ENCODE measurements at places on chromosomes 5 and 9.

GRCh38 chr9:6034954-6035353 lies 19.5 kb upstream of the RANBP6 start:
- DNase-seq, result no peak

GRCh38 chr9:22170556-22170955 lies 161.5 kb upstream of the CDKN2B start:
- DNase-seq, result no peak

GRCh38 chr9:123069010-123069481 lies 35.6 kb downstream of the GPR21 start:
- no peak for DNase-seq

- DNase-seq, result no peak
Measured at GRCh38 chr5:124941051-124942049, 194.9 kb upstream of the ZNF608 start.

- no peak for DNase-seq
Measured at GRCh38 chr9:70220216-70220615, 38.6 kb upstream of the SMC5 start.

DNA sequence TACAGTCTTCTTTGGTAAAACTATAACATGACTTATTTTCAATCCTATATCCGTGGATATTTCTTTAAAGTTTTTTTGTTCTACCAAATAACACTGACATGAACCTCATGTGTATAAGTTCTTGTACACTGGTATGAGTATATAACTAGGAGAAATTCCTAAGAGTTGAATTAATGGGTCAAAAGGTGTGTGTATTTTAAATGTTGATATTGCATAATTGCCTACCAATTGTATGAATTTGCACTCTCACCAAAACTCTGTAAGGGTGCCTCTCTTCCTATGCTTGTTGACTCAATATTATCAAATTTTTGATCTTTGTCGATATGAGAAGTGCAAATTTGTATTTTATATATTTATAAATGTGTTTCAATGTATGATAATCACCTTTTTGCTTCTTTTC lies 22.9 kb upstream of the CCL21 start:
- DNase-seq, result no peak

- DNase-seq, result no peak
Measured at GRCh38 chr9:136297016-136297691, 6.7 kb downstream of the CCDC187 start.

- no peak for DNase-seq
Measured at GRCh38 chr5:172542651-172543131, 88.4 kb upstream of the SH3PXD2B start.

GRCh38 chr9:101212661-101213060 lies 172.1 kb downstream of the BAAT start:
- DNase-seq, result no peak

GRCh38 chr5:67164856-67165525 lies 31.6 kb downstream of the CD180 start:
- no peak for DNase-seq

DNA sequence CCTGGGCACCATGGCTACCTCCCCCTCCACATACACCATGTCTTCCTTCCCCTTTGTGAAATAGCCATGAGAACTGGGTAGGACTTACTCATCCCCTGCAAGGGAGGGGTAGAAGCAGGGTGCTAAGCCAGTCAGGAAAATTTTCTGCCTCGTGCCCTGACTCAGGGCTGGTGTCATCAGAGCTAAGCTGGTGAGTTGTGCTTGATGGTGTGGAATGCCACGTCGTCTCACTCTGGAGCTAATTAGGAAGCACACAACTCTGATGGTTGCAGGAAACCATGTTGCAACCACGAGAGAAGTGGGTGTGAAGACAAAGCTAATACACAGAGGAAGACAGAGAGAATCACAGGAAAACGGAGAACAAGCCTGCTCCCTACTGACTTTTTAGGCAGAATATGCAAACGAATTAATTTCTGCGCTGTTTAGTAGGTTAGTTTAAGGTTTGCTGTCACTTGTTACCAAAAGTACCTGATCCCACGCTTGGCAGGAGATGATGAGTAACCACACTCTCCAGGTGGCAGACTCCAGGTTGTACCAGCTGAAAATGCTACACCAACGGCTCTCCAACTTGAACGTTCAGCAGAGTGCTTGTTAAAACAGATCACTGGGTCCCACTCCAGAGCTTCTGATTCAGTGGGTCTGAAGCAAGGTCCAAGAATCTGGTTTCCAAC lies 54.5 kb downstream of the STK10 start:
- no peak for DNase-seq

- DNase-seq, result no peak
Measured at GRCh38 chr5:1826235-1826980, 25.2 kb downstream of the NDUFS6 start.

DNA sequence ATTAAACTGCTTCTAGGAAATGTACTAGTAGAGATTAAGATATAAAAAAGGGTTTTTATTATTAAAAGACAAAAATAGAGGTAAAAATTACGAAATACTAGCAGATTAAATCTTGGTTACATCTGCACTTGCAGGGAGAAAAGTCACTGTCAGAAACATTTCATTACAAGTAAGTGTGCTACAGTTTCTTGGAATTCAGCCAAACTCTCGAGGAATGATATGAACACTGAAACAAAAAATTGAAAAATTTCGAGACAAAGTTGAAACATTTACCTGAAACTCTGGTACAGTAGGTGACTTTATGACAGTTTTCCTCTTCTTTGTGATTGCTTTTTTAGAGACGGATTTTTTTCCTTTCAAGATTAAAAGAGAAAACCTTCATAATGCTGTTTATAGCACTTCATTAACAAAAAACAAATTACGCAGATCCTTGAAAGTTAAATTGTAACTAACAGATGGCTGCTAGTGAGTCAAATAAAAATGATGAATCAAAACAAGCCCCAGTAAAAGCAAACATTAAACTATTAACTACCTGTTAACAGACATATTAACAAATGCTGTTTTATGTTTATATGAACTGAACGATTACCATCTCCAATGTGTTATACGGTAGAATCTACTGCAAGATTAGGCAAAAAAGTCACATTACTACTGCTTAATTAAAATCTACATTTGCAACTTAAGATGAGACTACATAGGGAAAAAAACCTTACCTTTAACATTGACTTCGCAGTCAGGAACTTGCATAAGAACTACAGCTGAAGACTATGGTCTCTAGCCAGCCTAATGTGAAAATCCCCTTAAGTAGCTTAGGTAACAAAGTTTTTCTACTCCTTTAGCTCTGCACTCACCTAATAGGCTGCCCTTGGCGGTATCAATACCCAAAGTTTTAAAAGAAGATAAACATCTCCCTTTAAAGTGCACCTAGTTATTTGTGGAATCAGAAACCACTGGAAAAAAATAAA lies 61.4 kb downstream of the RANBP6 start:
- DNase-seq, result no peak

GRCh38 chr5:24693609-24694008 lies 48.8 kb upstream of the CDH10 start:
- DNase-seq, result no peak

DNA sequence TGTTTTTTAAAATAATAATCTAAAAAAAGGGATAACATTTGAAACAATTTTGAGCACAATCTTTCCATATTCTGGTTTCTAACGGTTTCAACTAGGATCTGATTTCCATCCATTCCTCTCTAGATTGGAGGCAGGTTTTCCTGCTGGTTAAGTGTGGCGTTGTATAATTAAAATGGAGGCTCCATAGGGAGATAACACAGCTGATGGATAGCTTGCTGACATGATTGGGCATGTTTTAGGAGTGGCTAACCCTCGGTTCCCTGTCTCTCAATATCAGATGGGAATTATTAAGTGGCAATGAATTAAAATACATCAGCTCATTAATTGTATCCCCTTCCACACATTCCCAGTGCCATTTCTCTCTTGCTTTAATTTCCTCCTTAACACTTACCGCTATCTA lies 209.0 kb downstream of the ALDH1A1 start:
- DNase-seq, result no peak

GRCh38 chr9:120944434-120944843 lies 17.8 kb upstream of the TRAF1 start:
- DNase-seq, result no peak

GRCh38 chr9:121596515-121596914 lies 54.9 kb upstream of the DAB2IP start:
- DNase-seq, result peak; percentile 18

GRCh38 chr5:42848545-42848944 lies 36.9 kb upstream of the SELENOP start:
- DNase-seq, result no peak

DNA sequence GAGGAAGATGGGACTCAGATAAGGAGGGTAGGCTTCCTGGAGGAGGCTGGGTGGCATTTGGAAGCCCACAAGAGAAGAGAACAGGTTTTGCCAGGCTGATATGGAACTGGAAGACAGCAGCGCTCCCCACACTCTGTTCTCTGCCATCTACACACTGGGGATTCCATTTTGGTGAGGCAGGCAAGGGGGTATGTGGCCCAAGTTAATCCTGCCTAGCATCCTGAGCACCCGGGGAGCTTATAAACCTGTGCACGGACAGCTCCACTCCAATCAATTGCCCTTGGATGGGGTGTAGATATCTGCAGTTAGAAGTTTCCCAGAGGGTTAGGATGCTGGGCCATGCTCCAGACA lies 158.8 kb downstream of the MACROH2A1 start:
- no peak for DNase-seq

Data from SW 1271 (cell line).